ENCODE measurements at places on chromosomes 16 and 17.

GRCh38 chr17:50815400-50815799 is 20.0 kb upstream of the WFIKKN2 start:
- no peak for DNase-seq

DNA sequence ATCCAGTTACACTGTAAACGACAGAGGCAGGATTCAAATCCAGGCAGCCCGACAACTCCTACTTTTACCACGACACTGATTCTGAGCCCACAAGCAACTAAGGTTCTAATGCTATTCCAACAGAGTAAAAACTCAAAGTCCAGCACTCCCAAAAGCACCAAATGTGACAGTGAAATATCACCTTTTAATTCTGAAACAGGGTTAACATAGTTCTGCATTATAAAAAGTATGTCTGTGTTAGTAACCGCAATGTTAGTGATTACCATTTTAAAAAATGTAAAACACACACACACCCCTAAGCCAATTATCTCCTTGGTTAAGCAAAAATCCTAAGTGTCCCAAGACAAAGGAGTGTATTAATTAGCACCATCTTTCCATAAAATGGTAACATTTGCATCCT is 19.7 kb downstream of the HELZ start:
- DNase-seq, result peak; percentile 50

GRCh38 chr17:1714427-1714979 is 4.3 kb upstream of the TLCD2 start:
- peak; percentile 99 for DNase-seq

GRCh38 chr16:17162560-17162959 is 308.2 kb downstream of the XYLT1 start:
- DNase-seq, result peak; percentile 16

GRCh38 chr16:82263521-82264143 is 93.6 kb upstream of the MPHOSPH6 start:
- peak; percentile 58 for DNase-seq

GRCh38 chr17:82960419-82961271 is 118.8 kb upstream of the METRNL start:
- DNase-seq, result no peak

DNA sequence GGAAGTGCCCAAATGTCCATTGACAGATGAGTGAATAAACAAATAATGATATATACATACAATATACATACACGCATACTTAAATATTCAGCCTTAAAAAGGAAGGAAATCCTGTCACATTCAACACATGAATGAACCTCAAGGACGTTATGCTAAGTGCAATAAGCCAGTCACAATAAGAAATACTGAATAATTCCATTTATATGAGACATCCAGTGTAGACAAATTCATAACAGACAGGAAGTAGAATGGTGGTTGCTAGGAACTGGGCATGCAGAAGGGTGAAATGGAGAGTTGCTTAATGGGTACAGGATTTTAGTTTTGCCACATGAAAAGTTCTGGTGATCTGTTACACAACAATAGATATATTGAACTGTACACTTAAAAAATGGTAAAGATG is 8.8 kb upstream of the ITGB4 start:
- DNase-seq, result no peak

GRCh38 chr16:75244844-75245758 is 6.3 kb downstream of the BCAR1 start:
- peak; percentile 98 for DNase-seq

DNA sequence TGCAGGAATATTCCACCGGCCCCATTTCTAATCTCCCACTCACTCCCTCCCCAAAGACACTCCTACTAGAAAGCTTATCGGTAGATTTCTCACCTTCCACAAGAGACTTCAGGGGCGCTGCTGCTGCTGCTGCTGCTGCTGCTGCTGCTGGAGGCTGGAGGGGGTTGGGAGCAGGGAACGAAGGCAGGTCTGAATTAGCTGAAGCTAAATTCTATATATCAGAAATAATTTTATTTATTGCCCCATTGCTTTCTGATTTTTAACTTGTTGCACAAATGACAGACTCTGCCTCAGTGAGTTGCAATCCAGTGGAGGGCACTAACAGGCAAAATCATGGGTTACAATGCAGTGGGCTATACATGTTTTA is 25.8 kb upstream of the HLF start:
- no peak for DNase-seq

GRCh38 chr17:77534137-77534536 is 393.4 kb downstream of the SEC14L1 start:
- no peak for DNase-seq

GRCh38 chr17:28579526-28579925 is 2.8 kb upstream of the ALDOC start:
- DNase-seq, result no peak

DNA sequence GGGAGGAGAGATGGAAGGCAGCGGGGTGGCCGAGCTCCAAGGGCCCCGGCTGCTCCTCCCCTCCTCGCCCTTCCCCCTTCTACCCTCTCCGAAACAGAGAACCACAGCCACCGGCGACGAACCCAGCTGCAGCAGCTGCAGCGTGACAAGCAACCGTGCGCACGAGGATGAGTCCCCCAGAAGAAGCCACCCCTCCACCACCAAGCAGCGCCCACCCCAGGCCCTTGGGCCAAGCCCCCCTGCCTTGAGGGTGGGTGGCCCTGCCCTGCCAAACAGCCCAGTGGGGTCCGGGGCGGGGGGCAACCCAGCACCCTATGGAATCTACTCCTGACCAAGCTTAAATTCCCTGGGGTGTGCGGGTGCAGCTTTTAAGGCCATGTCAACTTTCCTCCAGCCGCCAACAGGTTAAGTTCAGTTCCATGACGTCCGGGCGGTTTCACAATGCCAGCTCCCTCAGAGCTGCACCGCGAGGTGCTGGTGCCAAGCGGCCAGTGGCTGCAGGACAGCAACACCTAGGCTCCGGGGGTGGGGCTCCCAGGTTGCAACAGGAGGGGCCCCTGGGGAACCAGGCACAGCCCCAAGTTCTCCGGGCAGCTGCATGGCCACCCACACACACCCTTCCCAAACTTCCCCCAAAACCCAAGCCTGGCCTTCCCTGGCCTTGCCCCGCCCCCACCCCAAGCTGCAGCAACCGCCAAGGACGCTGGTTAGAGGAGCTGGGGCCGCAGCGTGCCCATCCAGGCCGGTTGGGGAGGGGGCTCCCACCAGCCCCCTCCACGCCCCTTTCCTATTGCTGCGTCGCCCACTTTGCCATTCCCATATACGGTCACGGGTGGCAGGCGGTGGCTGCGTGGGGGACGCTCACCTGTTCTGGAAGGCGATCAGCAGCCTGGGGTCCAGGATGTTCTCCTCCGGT is 2.0 kb downstream of the CBX4 start:
- DNase-seq, result peak; percentile 54
